ENCODE measurements at places on chromosomes 7 and 10. TPM values are rescaled to one million over a fixed set of nuclear protein-coding genes. Genes with fewer than 3 reads are reported as not detected.

Gene ZNF503
- 3.7 TPM for total RNA-seq

Gene ADGRA1
- 0.10 TPM for total RNA-seq

Gene HSPB1
- 207 TPM for total RNA-seq

Gene FBXL13
- 1.8 TPM for total RNA-seq

Gene NAT16
- total RNA-seq: not detected

Gene PPIF
- total RNA-seq: 88.5 TPM

Gene LRRC18
- total RNA-seq: not detected

Gene SLC39A12
- total RNA-seq: not detected

Gene STK31
- total RNA-seq: 0.38 TPM

Gene OR2A12
- not detected for total RNA-seq

Gene GHRHR
- not detected for total RNA-seq

Gene PDZD7
- not detected for total RNA-seq

Gene FAM13C
- total RNA-seq: 18.8 TPM

Gene ADAM22
- total RNA-seq: 3.7 TPM

Gene SCIN
- 77.1 TPM for total RNA-seq

Gene CCL24
- total RNA-seq: 3.4 TPM

Gene UCN3
- 1.4 TPM for total RNA-seq

Gene KEL
- not detected for total RNA-seq

Gene RADIL
- 0.35 TPM for total RNA-seq

Gene CAPZA2
- total RNA-seq: 303 TPM

Gene HOGA1
- 0.29 TPM for total RNA-seq

Gene ZPBP
- total RNA-seq: not detected

Gene KIAA1217
- 63.9 TPM for total RNA-seq

Gene NSUN5
- 18.9 TPM for total RNA-seq

Gene ADAM8
- total RNA-seq: 5.2 TPM

Gene MRLN
- not detected for total RNA-seq

Gene SAP25
- 3.5 TPM for total RNA-seq

Gene PPP2R2D
- total RNA-seq: 27.8 TPM
